Stimulated activated naive B cell treated with anti-CD40 and anti-IgM and Interleukin-4, amounts not matched to agents 10 μg/mL and 1 μg/mL and 100 μg/mL, for 72 hours (primary cell): ENCODE measurements at places on chromosomes 4 and X.

DNA sequence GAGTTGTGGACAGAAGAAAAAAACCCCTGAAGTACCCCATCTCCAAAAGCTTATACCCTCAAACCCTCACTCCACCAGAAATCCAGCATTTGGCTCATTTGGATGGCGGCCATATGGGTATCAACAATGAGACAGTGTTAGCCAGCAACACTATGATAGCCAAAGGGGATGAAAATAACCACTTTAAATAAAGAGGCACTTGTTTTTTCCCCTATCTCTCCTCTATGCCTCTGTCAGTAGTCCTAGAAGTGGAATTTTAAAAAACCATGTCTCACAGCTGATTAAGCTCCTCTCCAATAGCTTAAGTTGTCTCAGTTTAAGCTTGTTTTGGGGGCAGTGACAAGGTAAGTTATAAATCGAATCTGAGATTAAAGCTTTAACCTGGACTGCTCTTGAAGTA is 124.0 kb downstream of the MOSPD2 start:
- DNase-seq: no peak

GRCh38 chr4:56640621-56641493 is 40.2 kb downstream of the HOPX start:
- no peak for DNase-seq

- DNase-seq: no peak
Measured at GRCh38 chrX:29941287-29941686, 274.1 kb upstream of the MAGEB2 start.

- no peak for DNase-seq
Measured at GRCh38 chrX:56762707-56763555, 33.9 kb downstream of the NBDY start.

DNA sequence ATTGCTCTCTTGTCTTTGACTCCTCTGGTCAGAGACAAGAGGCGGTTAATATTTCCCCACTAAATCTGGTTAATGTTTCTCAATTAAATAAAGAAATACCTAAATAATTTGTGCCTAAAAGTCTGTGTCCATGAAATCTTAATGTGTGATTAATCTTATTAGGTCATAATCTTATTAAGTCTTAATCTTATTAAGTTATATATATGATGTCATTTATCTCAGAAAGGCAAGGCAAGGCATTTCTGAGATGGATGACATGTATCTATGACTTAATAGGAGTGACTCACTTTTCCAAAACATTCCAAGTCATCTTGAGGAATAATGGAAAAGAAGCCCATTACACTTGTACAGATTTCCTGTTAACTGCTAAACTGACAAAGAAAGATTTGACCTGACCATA is 74.7 kb downstream of the TRAM1L1 start:
- no peak for DNase-seq

GRCh38 chrX:109270580-109271484 is 211.1 kb downstream of the GUCY2F start:
- DNase-seq: peak; percentile 78

- DNase-seq: no peak
Measured at GRCh38 chrX:109472939-109473735, 8.7 kb downstream of the GUCY2F start.

DNA sequence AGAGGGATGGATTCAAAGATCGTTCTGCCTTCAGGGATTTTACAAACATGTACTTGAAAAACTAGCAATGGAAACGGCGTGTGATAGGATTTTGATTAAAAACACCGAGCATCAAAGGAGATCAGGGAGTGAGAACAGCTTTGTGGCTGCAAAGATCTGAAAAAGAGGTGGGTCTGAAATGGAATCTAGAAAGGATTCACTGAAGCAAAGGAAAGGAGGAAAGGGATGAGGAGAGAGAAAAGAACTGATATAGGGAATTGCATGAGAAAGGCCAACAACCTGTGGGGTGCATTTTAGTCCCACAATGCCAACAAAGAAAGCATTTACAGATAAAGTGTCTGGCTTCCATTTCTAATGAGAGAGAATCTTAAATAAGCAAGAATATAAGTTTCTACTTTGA is 23.1 kb downstream of the ADH4 start:
- no peak for DNase-seq

DNA sequence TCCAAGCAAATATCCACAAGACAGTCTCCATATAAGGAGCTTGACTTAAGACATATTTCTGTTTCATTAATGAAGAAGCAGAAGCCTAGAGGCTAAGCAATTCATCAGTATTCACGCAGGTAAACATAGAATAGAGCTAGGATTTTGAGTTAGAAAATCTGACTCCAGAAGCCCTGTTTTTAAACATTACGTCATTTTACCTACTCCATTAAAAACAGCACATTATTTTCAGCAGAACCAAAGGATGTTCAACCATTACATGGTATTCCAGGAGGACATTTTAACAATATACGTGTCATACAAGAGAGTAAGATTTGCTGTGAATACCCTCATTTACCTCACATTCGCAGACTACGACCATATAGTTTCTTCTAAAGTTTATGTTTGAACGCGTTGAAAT is 403.3 kb upstream of the TRAM1L1 start:
- no peak for DNase-seq

- no peak for DNase-seq
Measured at GRCh38 chr4:146224326-146224966, 10.1 kb downstream of the REELD1 start.

GRCh38 chr4:61277785-61278760 is 77.9 kb downstream of the ADGRL3 start:
- no peak for DNase-seq

- DNase-seq: no peak
Measured at GRCh38 chr4:1058198-1058996, 47.0 kb downstream of the FGFRL1 start.

GRCh38 chr4:53039741-53040458 is 177.8 kb downstream of the RASL11B start:
- DNase-seq: no peak

DNA sequence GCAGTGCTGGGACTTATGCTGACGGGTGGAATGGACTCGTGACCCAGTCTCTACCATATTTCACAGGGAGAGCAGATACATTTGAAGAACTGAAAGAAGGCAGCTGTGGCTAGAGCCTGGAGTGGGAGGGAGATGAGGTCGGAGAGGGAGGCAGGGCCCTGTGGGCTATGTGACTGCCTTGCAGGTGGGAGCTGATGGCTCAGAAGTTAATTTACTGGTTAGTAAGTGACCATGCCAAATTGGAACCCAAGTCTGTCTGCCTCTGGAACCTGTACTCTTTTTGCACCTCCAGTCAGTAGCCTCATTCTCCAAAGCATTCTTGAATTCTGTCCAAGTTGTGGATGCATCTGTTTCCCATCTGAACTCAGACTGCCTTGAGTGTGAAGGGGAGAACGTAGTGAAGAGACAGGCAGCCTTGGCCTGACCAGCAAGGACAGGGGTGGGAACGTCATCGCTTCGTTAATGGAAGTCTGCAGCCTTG is 92.3 kb downstream of the REPS2 start:
- DNase-seq: no peak

DNA sequence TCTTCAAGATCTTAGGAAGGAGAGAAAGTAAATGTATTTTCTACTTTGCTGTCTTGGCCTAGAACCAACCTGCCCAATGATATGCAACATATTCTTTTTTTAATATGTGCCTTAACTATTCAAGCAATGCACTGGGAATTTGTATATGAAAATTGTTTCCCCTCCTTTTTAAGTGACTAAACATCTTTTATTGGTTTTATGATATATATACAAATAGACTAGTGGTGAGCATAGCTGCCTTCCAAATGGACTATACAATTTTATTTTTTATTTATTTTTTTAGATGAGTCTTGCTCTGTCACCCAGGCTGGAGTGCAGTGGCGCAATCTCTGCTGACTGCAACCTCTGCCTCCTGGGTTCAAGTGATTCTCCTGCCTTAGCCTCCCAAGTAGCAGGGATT is 10.3 kb downstream of the NOCT start:
- no peak for DNase-seq

DNA sequence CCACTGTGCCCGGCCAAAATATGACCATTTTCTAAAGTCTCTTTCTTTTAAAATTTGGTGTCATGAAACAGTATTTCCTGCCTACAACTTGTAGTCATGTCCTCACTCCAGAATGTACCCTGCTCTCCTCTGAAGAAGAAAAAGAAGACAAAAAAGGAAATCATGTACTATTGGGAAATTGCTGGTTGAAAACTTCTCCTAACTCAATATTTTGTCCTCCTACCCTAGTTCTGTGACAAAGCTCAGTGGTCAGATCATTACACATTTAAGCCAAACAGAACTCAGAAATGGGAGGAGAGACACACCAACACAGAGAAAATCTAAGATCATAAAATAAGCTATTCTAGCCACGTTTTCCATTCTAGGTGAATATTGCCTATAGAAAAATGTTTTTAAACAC is 127.7 kb downstream of the IRF2 start:
- no peak for DNase-seq

GRCh38 chr4:125551466-125551865 is 236.7 kb downstream of the FAT4 start:
- DNase-seq: no peak

- no peak for DNase-seq
Measured at GRCh38 chr4:54104907-54105306, 4.9 kb downstream of the GSX2 start.

- DNase-seq: no peak
Measured at GRCh38 chr4:6945052-6945409, 35.4 kb downstream of the TBC1D14 start.

DNA sequence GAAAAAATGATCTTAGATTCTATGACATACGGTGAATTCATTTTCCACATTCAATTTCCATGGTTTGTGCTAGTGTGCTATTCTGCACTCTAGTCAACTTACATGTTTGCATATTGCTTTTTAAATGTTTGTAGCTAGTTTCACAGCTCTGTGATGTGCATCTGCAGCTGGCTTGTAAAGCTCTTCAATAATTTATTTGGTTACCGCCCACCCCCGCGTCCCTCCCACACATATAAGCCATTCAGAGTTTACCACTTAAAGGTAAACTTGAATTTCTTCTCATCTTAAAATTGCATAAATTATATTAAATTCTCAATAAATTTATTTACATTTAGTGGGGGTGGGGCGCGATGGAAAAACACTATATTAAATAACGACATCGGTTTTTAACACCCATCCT is 291 bp upstream of the NBDY start:
- DNase-seq: no peak
